Fibroblast of pulmonary artery (primary cell): ENCODE measurements at places on chromosomes 6 and 20.

DNA sequence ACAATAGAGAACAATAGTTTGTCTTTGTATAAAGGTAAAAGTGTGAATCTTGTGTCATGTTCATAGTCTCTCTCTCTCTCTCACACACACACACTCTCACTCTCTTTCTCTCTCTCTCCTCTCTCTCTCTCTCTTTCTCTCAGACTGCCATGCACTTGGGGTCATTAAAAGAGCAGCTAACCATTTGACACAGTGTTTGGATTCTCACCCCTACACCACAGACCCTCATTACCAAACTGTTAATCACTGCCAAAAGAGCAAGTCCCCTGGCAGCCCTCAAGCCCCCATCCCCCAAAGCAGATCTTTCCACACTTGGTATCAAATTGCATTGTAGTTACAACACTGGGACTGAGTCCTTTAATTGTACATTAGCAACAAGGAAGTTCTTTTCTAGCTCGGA lies 305.8 kb upstream of the RSPO3 start:
- DNase-seq = peak; percentile 15

- no peak for DNase-seq
Measured at GRCh38 chr6:52074155-52074554, 13.3 kb downstream of the PKHD1 start.

DNA sequence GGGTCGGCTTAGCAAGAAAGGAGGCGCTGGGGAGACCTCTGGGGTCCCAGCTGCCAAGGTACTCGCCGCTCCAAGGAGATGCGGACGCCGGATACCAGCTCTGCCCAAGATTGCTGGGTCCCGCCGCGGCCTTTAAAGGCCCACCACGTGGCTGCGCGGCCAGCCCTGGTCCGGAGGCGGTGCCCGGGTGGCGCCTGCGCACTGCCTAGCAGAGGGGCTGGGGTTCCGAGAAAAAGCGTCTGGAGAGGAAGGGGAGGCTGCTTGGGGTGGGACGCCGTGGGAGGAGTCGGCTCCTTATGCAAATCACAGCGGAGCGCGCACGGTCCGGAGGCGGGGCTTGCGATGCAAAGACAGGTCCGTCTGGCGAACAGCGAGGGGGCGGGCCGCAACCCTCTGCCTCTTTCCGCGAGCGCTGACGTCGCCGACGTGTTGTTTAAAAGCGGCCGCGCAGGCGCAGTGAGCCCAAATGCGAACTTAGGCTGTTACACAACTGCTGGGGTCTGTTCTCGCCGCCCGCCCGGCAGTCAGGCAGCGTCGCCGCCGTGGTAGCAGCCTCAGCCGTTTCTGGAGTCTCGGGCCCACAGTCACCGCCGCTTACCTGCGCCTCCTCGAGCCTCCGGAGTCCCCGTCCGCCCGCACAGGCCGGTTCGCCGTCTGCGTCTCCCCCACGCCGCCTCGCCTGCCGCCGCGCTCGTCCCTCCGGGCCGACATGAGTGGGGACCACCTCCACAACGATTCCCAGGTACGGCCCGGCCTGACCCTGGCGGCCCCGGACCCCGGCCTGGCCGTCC lies at the start of gene TOP1:
TSS of gene TOP1 (plus strand) at position 464 of the 791 bp plus-strand sequence. CDS start at position 710, 246 bp downstream.
- peak; percentile 100 for DNase-seq

DNA sequence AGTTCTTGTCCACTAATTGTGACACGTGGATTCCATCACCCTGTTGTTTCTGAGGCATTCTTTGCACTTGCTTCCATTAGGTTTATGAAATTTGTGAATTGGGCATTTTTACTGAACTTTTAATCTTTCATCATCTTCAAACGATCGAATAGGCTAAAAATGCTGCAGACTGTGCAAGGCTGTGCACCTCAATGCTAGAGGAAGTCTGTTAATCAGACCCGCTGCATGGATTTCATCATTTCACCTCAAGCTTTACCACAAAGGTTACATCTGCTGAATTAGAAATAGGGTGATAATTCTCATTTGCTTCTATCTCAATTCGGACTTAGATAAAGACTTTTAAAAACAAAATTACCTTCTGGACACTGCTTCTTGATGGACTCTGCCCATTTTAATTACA lies 27.8 kb upstream of the F13A1 start:
- DNase-seq = no peak

- DNase-seq = no peak
Measured at GRCh38 chr20:60352596-60352995, 394.4 kb downstream of the CDH26 start.

DNA sequence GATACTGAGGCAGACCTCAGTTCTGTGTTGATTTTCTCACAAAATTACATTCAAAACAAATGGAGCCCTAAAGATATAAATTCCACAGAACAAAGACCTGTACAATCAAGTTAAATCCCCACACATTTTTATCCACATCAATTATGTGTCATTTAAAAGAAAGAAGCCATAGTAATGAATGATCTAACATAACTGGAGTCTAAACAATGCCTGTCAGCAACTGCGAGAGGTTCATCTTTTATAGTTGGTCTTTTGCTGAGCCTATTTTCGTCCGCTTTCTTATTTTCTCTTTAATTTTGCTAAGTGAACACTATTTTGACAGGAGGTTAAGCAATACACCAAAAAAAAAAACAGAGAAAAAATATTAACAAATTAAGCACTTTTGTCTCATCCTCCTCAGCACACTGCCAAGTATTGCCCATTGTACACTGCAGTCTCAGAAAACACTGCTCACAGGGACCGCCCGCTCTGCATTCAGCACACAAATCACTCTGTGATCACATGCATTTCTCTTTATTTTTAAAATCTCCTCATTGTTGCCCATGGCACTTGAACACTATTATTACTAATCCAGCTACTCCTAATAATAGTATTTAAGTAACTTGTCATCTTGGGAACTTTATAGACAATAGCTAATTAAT lies 140.8 kb downstream of the BTBD9 start:
- DNase-seq = no peak

DNA sequence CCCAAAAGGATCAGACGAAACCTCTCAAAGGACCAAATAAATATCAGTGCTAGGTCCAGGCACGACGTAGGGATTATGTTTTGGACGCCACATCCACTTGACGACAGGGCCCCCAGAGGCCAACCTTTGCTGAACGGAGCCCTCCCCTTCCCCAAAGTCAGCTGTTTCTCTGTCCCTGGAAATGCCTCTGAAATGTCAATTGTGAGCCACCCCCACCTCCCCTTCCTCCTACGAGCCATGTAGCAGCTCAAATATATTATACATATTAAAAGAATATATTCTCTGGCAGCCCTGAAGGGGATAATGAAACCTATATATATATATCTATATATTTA lies 39.6 kb upstream of the BLCAP start:
- DNase-seq = no peak

DNA sequence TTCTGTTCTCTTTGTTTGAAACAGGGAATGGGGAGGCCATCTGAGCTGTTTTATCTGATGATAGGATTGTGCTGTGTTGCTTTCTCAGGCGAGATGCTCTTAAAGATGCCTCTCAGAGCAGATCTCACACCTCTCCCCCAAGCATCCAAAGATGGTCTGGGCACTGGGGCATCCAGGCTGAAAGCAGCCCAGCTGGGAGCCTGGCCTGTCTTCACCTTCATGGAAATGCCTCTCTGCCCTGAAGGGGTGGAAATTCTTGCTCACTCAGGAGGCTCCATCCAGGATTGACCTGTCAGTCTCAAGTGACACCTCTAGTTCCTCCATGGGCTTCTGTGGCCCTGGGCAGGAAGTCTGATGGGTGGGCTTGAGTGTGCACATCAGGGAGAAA lies 86.4 kb downstream of the TCP11 start:
- DNase-seq = no peak

DNA sequence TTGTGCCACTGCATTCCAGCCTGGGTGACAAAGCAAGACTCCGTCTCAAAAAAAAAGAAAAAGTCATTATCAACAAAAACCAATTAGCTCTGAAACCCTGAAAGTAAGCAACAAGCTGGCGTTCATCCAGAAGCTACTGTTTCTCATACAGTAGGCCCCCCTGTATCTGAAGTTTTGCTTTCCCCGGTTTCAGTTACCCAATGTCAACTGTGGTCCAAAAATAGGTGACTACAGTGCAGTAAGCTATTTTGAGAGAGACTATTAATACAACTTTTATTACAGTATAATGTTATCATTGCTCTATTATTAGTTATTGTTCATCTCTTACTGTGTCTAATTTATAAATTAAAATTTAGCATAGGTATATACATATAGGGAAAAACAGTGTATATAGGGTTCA lies 135.1 kb downstream of the KIF16B start:
- no peak for DNase-seq

DNA sequence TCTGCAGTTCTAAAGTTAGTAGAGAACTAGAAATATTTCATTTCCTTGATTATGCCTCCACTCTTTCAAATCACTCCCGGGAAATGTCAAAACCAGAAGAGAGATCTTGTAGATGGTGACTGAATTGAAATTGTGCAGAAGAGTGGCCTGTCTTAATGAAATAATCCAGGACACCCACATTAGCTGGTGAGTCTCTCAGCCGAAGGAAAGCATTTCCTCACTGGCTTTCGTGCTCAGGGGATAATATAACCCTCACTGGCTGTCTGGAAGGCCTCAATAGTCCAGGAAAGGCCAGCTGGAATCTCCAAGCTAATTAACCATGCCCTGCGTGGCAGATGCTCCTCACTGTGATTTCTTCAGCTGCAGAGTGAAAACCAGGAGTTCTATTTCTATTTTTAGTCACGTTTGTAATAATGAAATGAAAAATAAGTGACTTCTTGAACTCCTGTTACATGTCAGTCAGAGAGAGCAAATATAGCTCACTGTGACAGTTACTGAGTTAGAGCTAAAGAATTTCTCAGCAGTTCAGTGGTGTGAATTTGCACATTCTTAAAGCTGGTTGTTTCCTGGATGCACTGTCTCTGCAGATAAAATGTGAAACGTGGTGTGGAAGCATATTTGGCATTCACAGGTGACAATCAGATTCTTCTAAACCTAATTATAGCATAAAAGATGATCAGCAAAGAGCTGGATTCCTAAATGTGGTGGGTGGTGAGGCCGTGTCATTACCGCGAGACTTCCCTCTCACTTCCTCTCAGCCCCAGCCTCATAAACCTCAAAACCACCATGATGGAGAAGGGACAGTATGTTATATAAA lies 211.7 kb downstream of the LMBRD1 start:
- DNase-seq = no peak

GRCh38 chr6:17035257-17036064 lies 66.4 kb upstream of the STMND1 start:
- no peak for DNase-seq

GRCh38 chr20:39108746-39109145 lies 146.6 kb downstream of the DHX35 start:
- peak; percentile 40 for DNase-seq

- no peak for DNase-seq
Measured at GRCh38 chr20:48858075-48858790, 30.4 kb upstream of the PREX1 start.

DNA sequence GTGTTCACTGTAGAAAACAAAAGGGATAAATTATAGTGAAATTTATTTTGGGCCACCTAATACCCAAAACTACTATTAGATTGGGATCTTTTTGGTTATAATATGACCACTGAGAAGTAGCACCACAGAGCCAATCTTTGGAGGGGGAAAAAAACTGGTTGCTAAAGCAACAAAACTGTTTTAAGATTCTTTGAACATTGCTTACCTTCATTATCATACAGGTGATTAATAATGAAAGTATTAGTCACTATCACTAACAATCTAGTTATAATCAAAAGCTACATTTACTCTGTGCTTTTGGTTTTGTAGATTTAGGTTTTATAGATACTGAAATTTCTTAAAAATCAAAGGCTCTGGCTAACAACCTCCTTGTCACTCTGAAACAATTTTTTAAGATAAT lies 31.7 kb downstream of the STX7 start:
- no peak for DNase-seq

- no peak for DNase-seq
Measured at GRCh38 chr6:167311286-167311685, 13.6 kb upstream of the TTLL2 start.

GRCh38 chr20:4661191-4661590 lies 60.5 kb upstream of the PRND start:
- no peak for DNase-seq

GRCh38 chr6:11744753-11745152 lies 33.9 kb downstream of the ADTRP start:
- DNase-seq = peak; percentile 95

DNA sequence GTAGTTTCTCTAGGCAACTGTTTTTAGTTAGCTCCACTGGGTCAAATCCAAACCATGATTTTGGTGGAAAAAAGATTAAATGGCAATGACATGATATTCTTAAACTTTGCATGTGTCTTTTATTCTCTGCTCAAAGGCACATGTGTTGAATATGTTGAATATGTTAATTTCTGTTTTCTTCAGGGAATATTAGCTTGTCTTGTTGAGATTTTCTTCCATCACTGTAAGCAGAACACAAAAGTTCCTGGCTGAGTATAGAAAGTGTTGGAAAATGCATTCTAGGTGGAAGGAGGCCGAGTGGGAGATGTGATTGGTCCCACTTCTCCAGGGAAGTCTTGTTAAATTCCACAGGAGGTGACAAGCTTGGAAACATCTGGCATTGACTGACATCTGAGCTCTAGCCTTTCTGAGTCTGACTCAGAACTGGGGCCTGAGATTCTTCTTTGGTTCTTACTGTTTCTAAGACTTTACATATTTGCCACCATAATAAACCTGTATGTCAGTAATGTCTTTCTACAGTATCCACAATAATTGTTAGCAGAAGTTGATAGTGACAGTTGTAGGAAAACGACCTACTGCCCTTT lies 81.1 kb downstream of the LAMA4 start:
- DNase-seq = no peak

DNA sequence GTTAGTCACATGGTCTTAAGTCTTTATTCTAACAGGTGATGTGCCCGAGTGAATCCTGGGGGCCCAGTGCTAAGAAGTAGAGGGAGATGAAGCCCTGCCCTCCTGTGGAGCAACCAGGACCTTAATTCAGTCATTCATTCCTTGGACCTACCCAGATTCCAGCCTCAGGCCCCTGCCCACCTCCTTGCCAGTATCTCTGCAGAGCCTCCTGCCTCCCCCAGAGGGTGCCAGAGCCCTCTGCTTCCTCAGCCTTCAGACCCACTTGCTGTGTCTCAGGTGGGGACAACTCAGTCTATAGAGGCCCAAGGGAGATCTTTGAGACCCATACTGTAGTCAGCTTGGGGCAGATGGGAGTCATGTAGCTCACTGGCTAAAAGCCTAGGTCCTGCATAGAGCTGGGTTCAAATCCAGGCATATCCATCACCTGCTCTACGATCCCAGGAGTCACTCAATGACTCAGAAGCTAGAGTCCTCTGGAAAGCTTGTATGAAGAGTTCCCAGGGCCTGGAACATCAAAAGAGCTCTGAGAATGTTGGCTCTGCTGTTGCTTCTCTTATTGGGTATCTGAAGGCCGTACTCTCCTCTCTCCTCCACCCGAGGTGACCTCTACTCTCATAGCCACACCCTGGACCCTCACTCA lies 3.9 kb upstream of the SIGLEC1 start:
- peak; percentile 67 for DNase-seq

- peak; percentile 68 for DNase-seq
Measured at GRCh38 chr6:12751694-12752325, 35.2 kb downstream of the PHACTR1 start.

GRCh38 chr6:167510648-167511047 lies 185.8 kb downstream of the TTLL2 start:
- no peak for DNase-seq
